ENCODE measurements at places on chromosomes 6 and 20. TPM values are rescaled to one million over a fixed set of nuclear protein-coding genes. Genes with fewer than 3 reads are reported as not detected.

DLL1 gene
- 3.9 TPM for total RNA-seq

WFDC10B gene
- not detected for total RNA-seq

STX11 gene
- 9.4 TPM for total RNA-seq

MBOAT1 gene
- 8.1 TPM for total RNA-seq

TMEM170B gene
- total RNA-seq = 2.0 TPM

OR12D2 gene
- total RNA-seq = not detected

TRAPPC3L gene
- total RNA-seq = not detected

SPATS1 gene
- total RNA-seq = not detected

TTK gene
- 2.2 TPM for total RNA-seq

LY6G6F gene
- total RNA-seq = not detected

SYNDIG1 gene
- total RNA-seq = not detected

CLDN20 gene
- not detected for total RNA-seq

SUMO4 gene
- total RNA-seq = 1.2 TPM

Data from lung microvascular endothelial cell (primary cell).